ENCODE measurements at places on chromosomes 4 and X. TPM values are rescaled to one million over a fixed set of nuclear protein-coding genes. Genes with fewer than 3 reads are reported as not detected.

- H3K4me1 ChIP-seq = no peaks in the 10 kb centered on the region
- H3K36me3 ChIP-seq = no peaks in the 10 kb centered on the region
- H3K27me3 ChIP-seq = no peaks in the 10 kb centered on the region
- DNase-seq = no peak
Observed at GRCh38 chr4:136342666-136343065, 1189.6 kb downstream of the PCDH18 start.

- H3K27ac ChIP-seq = no peak overlapping the region
- peaks cover 10% of the 10 kb centered on the region for H3K36me3 ChIP-seq
- H3K27me3 ChIP-seq = no peaks in the 10 kb centered on the region
- no peak for DNase-seq
- no peaks in the 10 kb centered on the region for H3K4me1 ChIP-seq
Observed at GRCh38 chr4:73194064-73194463, 64.5 kb downstream of the ANKRD17 start.

The CHRDL1 gene
- polyA plus RNA-seq = 6.7 TPM

GRCh38 chr4:153111426-153112040 lies 92.7 kb upstream of the TRIM2 start:
- no peak overlapping the region for H3K4me3 ChIP-seq
- peaks cover 3% of the 10 kb centered on the region for H3K4me1 ChIP-seq
- H3K27me3 ChIP-seq = no peaks in the 10 kb centered on the region
- H3K27ac ChIP-seq = no peak overlapping the region
- no peaks in the 10 kb centered on the region for H3K36me3 ChIP-seq
- no peak for DNase-seq

GRCh38 chr4:184329659-184330400 lies 112.2 kb upstream of the ENPP6 start:
- H3K4me1 ChIP-seq = no peaks in the 10 kb centered on the region
- no peaks in the 10 kb centered on the region for H3K36me3 ChIP-seq
- H3K27me3 ChIP-seq = no peaks in the 10 kb centered on the region
- H3K27ac ChIP-seq = no peak overlapping the region
- DNase-seq = no peak

The CLNK gene
- polyA plus RNA-seq = 0.52 TPM

The MAGEC1 gene
- not detected for polyA plus RNA-seq

DNA sequence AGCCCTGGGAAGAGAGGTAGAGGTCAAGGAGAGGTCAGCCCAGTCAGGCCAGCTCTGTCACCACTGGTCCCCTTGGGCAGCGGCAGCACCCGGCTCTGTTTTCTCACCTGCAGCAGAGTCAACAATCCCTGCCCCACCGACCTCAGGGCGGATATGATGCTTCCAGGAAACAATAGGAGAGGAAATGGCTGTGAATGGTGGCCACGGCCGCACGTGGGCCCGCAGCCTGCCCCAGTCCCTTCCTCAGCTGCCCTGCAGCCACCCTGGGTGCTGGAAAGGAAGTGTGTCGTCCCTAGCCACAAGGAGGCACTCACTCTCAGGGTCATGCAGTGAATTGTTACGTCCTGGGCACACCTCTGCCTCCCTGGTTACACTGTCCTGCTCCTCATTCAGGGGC lies 92.5 kb upstream of the ENPP6 start:
- H3K4me1 ChIP-seq = peaks cover 11% of the 10 kb centered on the region
- no peak overlapping the region for H3K27ac ChIP-seq
- DNase-seq = no peak

The CLDN22 gene
- polyA plus RNA-seq = not detected

DNA sequence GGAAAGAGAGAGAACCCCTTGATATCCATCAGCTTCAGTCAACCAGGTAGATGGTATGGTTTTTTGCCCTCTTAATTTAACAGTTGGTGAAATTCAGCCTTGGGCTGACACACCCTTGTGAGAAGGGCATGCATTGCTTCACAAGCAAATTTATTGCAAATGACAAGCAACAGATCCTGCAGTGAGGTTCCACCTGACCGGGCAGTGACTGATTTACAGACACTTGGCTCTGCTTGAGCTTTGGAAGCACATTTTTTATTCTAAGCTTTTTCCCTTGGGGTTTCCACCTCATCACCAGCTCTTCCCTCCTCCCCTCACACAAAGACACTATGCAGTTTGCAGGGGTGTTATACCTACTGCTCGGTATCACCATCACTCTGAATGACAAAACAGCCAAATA lies 28.3 kb upstream of the SERTM2 start:
- no peak for DNase-seq
- H3K36me3 ChIP-seq = no peaks in the 10 kb centered on the region
- H3K4me1 ChIP-seq = no peaks in the 10 kb centered on the region
- no peak overlapping the region for H3K4me3 ChIP-seq

GRCh38 chr4:158313566-158313965 lies 103.3 kb downstream of the TMEM144 start:
- H3K27me3 ChIP-seq = no peaks in the 10 kb centered on the region
- H3K4me3 ChIP-seq = no peak overlapping the region
- H3K4me1 ChIP-seq = no peaks in the 10 kb centered on the region
- H3K36me3 ChIP-seq = no peaks in the 10 kb centered on the region

- peaks cover 13% of the 10 kb centered on the region for H3K4me1 ChIP-seq
- H3K4me3 ChIP-seq = no peak overlapping the region
- no peak for DNase-seq
- H3K27me3 ChIP-seq = no peaks in the 10 kb centered on the region
- H3K36me3 ChIP-seq = no peaks in the 10 kb centered on the region
Observed at GRCh38 chrX:6383917-6384316, 151.0 kb downstream of the VCX3A start.

- H3K27me3 ChIP-seq = no peaks in the 10 kb centered on the region
- no peak overlapping the region for H3K4me3 ChIP-seq
- no peak for DNase-seq
- H3K4me1 ChIP-seq = no peaks in the 10 kb centered on the region
- no peaks in the 10 kb centered on the region for H3K36me3 ChIP-seq
Observed at GRCh38 chr4:13182133-13182532, 302.0 kb downstream of the RAB28 start.

DNA sequence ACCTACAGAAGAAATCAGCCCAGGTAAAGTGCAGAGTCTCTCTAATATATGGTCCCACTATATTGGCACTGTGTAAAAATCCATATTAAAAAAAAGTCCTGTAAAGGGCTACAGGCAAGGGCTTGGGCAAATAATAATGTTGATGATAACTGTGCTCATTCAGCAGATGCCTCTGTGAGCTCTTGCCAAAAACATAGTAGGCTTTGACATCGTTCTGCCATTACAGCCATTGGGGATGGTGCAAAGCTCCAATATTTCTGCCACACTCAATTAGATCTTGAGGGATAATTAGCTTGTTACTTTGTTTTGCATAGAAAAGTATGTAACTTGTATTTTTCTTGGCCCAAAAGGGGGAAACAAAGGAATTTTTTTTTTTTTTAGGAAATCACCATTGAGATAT lies 645.5 kb upstream of the FAM241A start:
- DNase-seq = no peak
- H3K27me3 ChIP-seq = no peaks in the 10 kb centered on the region
- H3K36me3 ChIP-seq = no peaks in the 10 kb centered on the region
- no peak overlapping the region for H3K27ac ChIP-seq

The PRICKLE3 gene
- polyA plus RNA-seq = 5.7 TPM

The BEND2 gene
- polyA plus RNA-seq = not detected

GRCh38 chr4:61373901-61374440 lies 173.8 kb downstream of the ADGRL3 start:
- no peak for DNase-seq
- no peaks in the 10 kb centered on the region for H3K4me1 ChIP-seq
- no peaks in the 10 kb centered on the region for H3K36me3 ChIP-seq
- H3K27me3 ChIP-seq = no peaks in the 10 kb centered on the region
- H3K27ac ChIP-seq = no peak overlapping the region
- no peak overlapping the region for H3K4me3 ChIP-seq

GRCh38 chr4:71586087-71586763 lies 197.7 kb downstream of the GC start:
- no peaks in the 10 kb centered on the region for H3K4me1 ChIP-seq
- H3K36me3 ChIP-seq = no peaks in the 10 kb centered on the region
- H3K27ac ChIP-seq = no peak overlapping the region

The MAGEB6 gene
- polyA plus RNA-seq = not detected

GRCh38 chrX:69615342-69615741 lies 571 bp upstream of the EDA start:
- no peaks in the 10 kb centered on the region for H3K27me3 ChIP-seq
- no peak for DNase-seq
- H3K4me3 ChIP-seq = no peak overlapping the region
- H3K4me1 ChIP-seq = peaks cover 20% of the 10 kb centered on the region
- H3K36me3 ChIP-seq = no peaks in the 10 kb centered on the region

- H3K27me3 ChIP-seq = no peaks in the 10 kb centered on the region
- DNase-seq = no peak
- H3K4me1 ChIP-seq = no peaks in the 10 kb centered on the region
- H3K27ac ChIP-seq = no peak overlapping the region
Observed at GRCh38 chrX:121102101-121102500, 54.7 kb downstream of the GLUD2 start.

- no peak overlapping the region for H3K4me3 ChIP-seq
- no peaks in the 10 kb centered on the region for H3K27me3 ChIP-seq
- no peaks in the 10 kb centered on the region for H3K36me3 ChIP-seq
Observed at GRCh38 chrX:100477467-100477866, 67.4 kb upstream of the PCDH19 start.

DNA sequence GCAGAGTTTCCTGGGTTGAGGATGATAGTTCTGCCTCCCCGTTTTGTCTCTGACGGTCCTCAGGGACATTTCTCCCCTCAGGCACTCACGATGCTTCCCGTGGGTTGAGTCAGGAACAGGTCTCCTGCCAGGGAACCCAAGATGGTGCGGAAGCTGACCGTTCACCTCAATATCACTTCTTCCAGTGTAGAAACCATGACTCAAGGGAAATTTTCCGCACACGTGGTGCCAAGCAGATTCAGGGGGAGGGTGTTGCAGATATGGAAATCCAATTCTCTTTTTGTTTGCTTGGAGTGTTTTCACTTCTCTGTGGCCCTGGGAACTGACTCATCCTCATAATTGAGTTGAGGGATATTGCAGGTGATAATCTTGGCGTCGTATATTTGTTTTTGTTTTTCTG lies 46.7 kb downstream of the CXorf49B start:
- no peaks in the 10 kb centered on the region for H3K4me1 ChIP-seq
- H3K27me3 ChIP-seq = no peaks in the 10 kb centered on the region
- H3K36me3 ChIP-seq = no peaks in the 10 kb centered on the region
- H3K27ac ChIP-seq = no peak overlapping the region
- no peak overlapping the region for H3K4me3 ChIP-seq
